Activated CD8-positive, alpha-beta memory T cell treated with anti-CD3 and anti-CD28 coated beads, Interleukin-2, amount 50 U/mL, for 4 hours (primary cell): ENCODE measurements at places on chromosomes 5 and 9.

DNA sequence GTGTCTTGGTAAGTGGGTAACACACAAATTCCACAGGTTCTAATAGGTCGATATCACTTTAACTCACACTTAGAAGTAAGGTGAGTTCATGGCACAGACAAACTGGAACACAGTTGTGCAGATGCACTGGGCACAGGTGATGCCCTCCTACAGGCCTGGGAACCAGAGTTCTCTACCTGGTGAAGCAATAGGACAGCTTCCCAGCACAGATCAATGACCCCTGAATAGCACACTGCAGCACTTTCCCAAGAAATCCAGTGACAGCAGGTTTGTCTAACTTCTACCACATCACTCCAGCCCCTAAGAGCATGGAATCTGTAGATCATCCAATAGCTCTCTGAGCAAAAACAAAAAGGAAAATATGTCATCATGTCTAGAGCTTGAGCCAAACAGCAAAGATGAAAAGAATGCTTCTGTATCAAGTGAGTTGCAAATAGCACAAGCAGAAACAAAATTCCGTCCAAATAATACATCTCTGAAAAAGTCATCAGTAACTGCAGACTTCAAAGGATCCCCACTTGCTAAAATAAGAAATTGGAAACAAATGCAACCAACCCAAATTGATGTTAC is 33.5 kb downstream of the MOCS2 start:
- no peak for DNase-seq

DNA sequence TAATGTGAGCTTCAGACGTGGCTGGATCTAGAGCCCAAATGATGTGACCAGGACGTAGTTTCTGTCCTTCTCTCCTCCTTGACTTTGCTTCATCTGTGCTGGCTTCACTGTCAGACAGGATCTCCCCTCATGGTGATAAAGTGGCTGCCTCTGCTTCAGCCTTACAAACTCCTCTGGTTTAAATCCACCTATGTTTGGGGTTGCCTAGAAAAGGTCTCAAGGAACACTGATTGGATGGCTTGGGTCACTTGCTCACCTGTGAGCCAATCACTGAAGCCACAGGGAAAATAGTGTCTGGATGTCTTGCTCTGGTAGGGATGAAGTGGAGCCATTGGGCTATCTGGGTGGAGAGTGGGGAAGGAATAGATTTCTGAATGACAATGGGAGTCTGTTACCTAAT is 36.1 kb downstream of the FGF18 start:
- DNase-seq, result no peak

- DNase-seq, result no peak
Measured at GRCh38 chr5:180782748-180783147, 19.9 kb downstream of the MGAT1 start.

- no peak for DNase-seq
Measured at GRCh38 chr9:68738358-68738757, 33.3 kb downstream of the PIP5K1B start.

- DNase-seq, result no peak
Measured at GRCh38 chr5:163163858-163164257, 273.5 kb upstream of the CCNG1 start.

DNA sequence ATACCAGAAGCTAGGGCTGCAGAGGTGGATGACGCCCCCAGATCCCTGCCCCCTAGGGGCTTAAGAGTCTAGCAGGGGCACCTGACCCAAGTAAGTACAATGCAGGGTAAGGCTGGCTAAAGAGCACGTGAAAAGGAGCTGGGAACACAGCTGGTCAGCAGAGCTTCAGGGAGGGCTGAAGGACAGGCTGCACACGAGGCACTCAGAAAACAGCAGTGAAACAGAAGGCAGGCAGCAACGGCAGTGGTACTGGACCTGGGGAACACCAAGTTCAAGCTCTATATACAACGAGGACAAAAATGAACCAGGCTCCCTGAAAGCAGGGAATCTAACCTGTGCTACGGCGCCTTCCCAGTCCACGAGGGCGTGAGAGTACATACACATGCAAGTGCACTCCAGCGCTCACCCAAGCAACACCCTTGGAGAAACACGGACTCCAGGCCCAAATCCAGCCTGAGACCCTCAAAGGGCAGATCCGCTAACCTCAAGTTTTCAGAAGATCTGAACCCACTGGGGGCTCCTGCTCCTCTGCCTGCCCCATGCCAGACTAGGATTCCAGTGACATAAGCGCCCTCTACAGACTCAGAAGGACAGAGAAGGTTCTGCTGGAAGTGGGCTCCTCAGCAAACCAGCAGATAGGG is 57.4 kb downstream of the PSMB7 start:
- DNase-seq, result no peak

DNA sequence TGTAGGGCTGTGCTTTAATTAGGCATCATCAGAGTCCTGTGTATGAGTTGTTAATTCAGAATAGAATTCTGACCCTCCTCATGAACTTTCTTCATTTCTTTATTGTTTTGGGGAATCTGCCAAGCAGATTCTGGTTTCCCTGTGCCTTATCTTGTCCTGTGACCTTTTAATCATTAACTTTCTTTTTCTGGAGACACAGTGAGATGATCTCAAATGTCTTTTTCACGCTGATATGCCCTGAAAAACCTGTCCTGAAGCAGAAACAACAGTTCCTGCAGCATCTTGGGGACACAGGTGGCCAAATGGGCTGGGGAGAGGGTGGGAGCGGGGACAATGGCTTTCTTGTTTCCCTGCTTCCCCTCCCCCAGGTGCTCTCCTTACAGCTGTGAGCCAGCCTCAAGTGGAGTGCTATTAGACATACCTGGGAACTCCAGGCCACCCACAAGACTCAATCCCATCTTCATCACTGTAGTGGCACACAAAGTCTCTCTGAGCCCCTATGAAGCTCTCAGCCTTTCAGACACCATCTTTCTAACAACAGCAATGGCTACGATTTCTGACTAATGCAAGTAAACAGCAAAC is 213.8 kb downstream of the ATP10B start:
- no peak for DNase-seq

GRCh38 chr5:112412346-112412745 is 6.7 kb downstream of the EPB41L4A start:
- DNase-seq, result no peak

- DNase-seq, result no peak
Measured at GRCh38 chr9:81536242-81537025, 152.9 kb downstream of the TLE1 start.

DNA sequence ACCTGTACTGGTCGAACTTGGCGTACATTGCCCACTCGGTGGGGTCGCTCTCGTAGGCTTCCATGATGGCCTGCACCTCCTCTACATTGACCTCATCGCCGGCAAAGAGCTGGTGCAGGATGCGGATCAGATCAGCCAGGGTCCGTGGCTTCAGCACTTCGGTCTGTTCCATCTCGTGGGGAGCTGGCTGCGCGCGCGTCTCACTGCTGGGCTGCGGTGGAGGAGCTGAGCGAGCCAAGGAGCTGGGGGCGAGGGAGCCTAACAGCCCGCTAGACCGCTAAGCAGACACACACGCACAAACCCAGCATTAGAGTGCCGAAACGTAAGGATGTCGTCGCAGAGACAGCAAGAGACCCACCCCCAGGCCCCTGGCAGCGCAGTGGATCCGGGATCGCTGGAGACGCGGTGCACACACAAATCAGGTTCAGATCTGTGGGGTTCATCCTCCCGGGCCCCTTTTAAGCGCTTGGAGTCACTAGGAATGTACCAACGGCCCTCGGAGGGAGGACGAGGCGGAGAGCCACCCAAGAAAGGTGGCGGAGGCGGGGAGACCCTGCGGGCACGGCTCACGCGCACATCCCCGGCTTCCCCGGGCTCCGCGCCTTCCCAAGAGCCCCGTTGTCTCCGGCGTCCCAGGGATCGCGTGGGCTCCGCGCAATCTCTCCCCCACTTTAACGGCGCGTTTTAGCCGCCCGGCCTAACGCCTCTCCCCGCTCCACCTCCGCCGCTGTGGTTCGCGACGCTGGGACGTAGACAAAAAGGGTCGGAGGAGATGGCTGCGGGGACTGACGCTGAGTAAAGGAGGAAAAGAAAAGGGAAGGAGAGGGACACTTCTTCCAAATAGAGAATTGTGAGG is at the start of gene CDO1:
TSS of gene CDO1 (minus strand) at position 434 of the 856 bp plus-strand sequence. CDS start at position 172, 262 bp downstream.
- no peak for DNase-seq

- DNase-seq, result no peak
Measured at GRCh38 chr9:23598994-23599393, 227.0 kb downstream of the ELAVL2 start.
